ENCODE measurements at places on chromosomes 2 and 18.

DNA sequence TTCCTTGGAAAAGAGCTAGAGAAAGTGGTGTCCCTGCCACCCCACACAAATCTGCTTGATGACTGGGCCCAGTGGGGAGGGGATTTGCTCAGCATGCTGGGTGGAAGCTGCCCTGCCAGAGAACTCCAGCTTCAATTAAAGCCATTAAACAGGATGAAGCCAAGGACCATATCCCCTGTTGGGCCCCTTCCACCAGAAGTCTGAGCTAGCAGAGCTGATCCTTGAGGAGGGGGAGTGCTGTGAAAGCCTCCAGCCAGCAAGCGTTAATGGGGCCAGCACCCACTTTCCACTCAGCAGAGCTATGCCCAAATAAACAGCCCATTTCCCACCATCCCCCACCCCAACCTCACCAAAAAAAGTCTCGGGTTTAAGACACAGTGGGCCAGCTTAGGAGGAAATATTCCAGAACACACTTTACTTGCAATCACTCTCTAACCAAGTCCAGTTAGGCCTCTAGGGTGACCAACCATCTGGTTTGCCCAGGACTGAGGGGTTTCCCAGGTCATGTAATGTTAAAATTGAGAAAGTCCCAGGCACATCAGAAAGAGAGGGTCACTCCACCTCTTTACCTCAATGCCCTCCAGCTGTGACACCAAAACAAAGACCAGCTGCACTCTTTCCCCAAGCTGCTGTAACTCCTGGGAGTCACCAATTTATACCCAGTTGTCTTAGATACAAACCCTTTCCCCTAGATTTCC is 132.3 kb downstream of the FOXI3 start:
- no peak for DNase-seq

- DNase-seq: no peak
Measured at GRCh38 chr2:120968307-120969015, 232.8 kb downstream of the GLI2 start.

- no peak for DNase-seq
Measured at GRCh38 chr2:216670266-216671080, 24.9 kb downstream of the IGFBP5 start.

DNA sequence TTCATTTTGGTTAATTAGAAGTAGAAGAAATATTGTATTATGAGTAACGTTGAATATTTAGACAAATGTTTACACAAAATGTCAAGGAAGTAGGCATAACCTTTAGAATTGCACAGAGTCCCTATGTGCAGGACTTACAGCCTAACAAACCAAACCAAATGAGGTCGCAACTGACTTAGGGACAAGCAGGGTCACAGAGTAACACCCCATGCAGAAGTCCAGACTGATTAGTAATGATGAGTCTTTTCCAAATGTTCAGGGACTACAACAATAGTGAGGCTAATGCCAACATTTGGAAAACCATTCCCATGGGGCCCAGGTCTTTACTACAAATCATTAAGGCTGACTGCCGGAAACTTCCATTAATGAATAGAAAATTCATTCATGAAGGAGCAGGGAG is 452.5 kb upstream of the CHAC2 start:
- no peak for DNase-seq

DNA sequence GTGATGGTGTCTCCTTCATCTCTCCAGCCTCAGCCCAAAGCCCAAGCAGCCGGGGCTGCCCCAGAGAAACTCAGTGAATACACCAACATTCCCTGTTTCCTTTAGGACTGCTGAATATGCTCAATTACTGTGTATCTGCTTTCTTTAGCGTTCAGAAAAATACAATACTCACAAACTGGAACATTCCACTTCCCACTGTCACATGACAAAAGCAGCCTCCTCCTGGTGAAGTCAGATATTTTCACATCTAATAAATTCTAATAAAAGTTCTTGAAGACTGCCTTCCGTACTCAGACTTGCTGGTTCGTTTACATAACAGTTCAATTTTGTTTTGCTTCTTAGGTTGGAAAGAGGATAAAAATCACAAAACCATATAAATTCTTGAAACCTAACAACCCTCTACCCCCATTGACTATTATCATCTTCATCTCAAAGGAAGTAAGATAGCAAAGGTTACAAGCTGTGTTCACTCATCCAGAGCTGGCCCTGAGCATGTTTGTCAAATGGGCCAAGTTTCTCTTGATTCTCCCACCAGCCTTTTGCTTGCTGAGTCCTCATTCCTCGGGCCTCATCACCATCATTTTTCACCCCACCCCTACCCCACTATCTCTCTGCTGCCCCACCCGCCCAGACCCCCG is 190.8 kb upstream of the HNRNPA3 start:
- DNase-seq: no peak

- DNase-seq: no peak
Measured at GRCh38 chr2:37911296-37911873, 13.7 kb upstream of the RMDN2 start.

GRCh38 chr2:120307482-120307881 is 38.5 kb upstream of the INHBB start:
- DNase-seq: peak; percentile 65

DNA sequence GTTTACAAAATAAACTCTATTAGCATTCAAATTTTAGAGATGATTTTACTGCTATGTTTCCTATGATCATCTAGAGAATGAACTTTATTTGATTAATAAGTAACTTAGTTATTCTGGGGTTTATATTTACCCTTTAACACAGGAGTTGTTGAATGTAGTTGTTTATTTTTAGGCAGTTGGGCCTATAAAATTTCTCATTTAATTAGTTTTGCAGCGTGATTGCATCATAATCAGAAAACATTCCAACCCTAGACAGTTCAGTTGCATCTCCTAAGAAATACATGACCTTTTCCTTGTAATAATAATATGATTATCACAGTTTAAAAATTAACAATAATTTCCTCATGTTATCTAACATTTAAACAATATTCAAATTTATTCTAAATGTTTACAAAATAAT is 224.7 kb upstream of the CDH7 start:
- DNase-seq: no peak

DNA sequence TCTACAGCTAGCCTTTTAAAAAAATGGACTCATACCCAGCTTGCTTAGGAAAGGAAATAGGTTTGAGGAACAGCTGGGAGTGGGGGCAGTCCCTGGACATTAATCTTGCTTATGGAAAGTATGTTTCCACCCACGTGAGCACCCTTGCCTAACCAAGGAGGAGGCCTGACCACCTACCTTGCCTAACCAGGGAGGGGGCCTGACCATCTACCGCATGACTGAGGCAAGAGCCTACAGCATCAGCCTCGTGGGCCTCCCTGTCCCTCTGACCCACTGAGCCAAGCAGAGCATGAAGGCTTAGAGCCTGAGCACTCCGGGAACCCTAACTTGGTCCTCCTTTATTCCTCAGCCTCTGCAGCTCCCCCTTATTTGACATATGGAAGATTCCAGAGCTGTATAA is 20.2 kb downstream of the PRKAG3 start:
- no peak for DNase-seq

DNA sequence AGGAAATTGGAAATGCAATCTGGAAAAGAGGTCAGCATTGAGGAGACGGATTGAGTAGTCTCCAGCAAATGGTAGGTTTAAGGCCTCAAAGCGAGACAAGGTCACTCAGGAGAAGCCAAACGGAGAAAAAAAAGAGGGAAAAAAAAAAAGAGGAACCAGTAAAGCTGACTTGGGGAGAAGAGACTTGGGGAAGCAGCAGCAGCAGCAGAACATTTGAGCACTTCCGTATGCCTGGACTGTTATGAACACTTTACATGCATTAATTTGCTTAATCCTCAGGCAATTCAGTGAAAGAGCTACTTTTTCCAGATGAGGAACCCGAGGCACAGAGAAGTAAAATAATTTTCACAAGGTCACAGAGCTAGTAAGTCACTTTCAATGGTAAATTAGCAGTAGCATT is 81.3 kb downstream of the OSBPL6 start:
- DNase-seq: no peak

DNA sequence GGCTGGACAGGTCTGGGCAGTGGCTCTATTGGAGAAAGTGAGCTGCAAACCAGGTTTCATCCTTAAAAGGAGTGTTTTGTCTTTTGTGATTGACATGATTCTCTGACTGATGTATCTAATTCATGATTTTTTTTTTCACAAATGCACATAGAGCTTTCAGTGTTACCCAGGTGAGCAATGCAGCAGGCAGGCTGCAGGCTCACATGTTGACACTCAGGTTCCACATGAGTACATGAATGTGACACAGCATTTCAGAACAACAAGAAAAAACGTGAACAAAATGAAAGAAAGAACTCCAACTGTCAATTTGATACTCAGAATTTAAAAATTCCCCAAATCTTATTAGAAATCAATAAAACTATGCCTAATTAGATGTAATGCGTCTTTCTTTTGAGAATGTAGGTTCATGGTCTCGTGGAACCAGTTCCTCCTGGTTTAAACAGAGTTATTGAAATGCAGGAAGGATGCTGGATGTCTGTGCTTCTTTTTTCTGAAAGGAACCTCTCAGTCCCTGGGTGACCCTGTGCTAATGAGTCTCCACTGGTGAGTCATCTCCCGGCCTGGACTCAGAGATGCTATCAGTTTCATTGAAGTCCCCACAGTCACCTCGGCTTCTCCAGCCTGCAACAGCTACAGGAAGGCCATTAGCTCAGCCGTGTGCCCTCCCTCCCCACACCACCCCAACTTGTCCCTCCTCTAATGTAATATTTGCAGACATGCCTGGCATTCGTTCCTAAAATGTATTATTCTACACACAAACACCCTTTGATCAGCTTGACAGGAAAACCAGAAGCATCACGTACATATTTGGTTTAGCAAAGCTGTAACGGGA is 430.4 kb downstream of the LPIN1 start:
- DNase-seq: no peak

GRCh38 chr2:20538308-20539132 is 91.6 kb downstream of the RHOB start:
- no peak for DNase-seq

DNA sequence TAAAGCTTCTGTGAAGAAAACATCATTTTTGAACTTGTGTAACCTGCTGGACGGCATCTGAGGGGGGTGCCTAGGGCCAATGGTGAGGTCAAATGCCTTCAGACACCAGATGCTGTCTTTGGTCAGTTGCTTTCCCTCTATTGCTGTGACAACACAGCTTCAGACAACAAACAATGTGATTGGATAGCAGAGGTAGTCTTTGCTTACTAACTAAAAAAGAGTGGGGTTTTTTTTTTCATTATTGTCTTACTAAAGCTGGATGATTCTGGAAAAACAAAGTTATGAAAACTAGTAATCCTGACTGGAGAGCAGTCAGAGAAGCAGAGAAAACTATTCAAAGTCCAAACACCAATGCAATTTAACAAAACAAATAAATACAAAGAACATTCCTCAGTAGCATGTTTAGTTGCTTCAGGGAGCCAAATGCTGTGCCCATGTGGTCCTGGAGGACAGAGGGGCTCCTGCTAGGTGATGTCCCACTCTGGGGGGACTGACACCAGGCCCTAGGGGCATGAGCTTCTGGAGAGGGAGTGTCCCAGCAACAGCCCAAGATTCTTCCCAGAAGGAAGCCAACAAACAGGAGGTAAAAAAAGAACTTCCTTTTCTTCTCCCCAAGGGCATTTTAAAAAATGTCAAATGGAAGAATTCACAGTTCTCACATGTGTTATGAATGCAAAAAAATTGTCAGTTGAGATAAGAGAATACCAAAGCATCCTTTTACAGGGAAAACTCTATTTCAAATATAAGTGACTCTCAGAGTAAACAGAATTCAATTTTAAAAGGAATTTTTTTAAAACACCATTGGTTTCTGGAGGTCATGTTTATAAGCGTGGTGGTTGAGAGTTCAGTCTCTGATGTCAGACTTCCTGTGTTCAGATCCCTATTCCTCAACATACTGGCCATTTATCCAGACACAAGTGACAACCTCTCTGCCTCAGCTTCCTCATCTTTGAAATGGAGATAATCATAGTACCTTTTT is 181.1 kb upstream of the PGAP1 start:
- DNase-seq: no peak

- DNase-seq: no peak
Measured at GRCh38 chr2:47299555-47299954, 103.4 kb upstream of the MSH2 start.

DNA sequence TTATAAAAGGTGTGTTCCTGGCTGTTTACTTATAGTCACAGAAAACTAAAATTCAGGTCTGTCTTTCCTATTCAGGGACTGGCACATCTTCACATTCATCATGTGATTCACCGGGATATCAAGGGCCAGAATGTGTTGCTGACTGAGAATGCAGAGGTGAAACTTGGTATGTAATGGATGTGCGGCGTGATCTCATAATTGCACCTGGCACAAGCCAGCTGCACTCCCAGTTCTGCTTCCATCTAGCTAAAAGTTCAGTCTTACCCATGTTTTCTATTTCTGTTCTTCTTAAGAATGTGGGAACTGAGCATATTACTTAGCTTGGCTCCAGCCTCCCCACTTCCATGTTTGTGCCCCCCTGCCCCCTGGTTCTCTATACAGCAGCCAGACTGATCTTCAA is 131.9 kb downstream of the MAP4K4 start:
- DNase-seq: no peak

DNA sequence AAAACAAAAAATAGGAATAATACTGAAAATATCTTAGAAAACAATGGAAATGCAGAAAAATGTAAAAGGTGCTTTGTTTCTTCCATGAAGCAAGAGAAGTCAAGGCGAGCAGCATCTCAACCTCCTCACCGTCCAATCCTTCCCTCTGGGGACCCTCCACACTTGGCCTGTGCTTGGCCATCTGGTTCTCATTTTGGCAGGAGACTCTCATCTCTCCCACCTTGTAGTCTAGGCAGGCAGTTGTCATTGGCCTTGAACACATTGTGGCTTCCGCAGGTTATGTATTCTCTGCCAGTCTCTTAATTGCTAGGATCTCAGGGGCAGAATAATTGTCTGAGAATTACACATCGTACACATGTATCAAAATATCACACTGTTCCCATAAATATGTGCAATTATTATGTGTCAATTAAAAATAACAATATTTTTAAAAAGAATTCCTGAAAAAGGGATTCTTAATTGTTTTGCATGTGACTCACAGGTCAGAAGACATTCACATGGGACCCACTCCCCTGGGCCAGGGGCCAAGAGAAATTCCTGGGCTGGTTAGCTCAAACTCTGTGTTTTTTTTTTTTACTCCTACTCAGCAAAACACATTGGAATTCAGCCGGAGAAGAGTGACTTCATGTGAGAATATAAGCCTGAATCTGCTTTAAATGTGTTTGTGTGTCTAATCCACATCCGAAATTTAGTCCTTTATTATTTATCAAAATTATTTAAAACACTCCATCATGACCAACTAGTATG is 14.0 kb upstream of the ANKRD62 start:
- DNase-seq: no peak

DNA sequence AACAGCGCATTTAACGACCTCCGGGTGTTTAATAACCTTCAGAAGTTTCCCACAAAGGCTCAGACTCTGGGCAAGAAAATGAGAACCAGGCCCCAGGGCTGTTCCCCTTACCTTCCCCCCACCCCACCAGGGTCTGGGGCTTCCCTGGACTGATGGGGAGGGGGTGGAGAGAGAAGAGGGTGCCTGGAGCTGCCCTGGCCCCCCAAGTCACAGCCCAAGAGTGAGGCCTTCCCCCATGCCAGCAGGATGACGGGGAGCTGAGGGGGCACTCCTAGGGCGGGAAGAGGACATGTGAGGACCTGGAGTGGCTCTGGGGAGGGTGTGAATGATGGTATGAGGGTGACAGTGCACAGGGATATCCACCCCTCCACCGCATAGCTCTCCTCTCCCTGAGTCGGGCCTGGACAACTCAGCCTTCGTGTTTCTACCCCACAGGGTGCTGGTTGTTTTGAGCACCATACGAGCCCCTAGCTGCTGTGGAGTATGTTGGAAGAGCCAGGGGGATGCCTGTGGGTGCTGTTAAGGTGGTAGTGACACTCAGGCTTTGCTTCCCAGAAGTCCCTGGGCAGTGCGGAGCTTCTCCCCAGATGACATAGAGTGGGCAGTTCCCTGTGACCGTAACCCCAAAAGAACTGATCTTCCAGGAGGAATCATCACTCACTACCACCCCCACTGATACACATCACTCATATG is 3.9 kb downstream of the PKDCC start:
- DNase-seq: no peak
